ENCODE measurements at places on chromosomes 16 and 17. TPM values are rescaled to one million over a fixed set of nuclear protein-coding genes. Genes with fewer than 3 reads are reported as not detected.

Gene MT3
- total RNA-seq = not detected

- DNase-seq = no peak
- no peak overlapping the region for H3K4me3 ChIP-seq
- H3K27me3 ChIP-seq = peaks cover 7% of the 10 kb centered on the region
These were observed 154.4 kb downstream of the ABCC12 start for GRCh38 chr16:48001324-48001895.

GRCh38 chr16:83587201-83587600 lies 220.6 kb upstream of the HSBP1 start:
- peaks cover 7% of the 10 kb centered on the region for H3K27me3 ChIP-seq
- H3K4me1 ChIP-seq = no peaks in the 10 kb centered on the region
- no peak overlapping the region for H3K27ac ChIP-seq
- no peaks in the 10 kb centered on the region for H3K36me3 ChIP-seq

- no peak overlapping the region for H3K4me3 ChIP-seq
- H3K36me3 ChIP-seq = peaks cover 3% of the 10 kb centered on the region
- no peak for DNase-seq
- H3K4me1 ChIP-seq = no peaks in the 10 kb centered on the region
These were observed 35.3 kb downstream of the B9D1 start for GRCh38 chr17:19327031-19327783.

DNA sequence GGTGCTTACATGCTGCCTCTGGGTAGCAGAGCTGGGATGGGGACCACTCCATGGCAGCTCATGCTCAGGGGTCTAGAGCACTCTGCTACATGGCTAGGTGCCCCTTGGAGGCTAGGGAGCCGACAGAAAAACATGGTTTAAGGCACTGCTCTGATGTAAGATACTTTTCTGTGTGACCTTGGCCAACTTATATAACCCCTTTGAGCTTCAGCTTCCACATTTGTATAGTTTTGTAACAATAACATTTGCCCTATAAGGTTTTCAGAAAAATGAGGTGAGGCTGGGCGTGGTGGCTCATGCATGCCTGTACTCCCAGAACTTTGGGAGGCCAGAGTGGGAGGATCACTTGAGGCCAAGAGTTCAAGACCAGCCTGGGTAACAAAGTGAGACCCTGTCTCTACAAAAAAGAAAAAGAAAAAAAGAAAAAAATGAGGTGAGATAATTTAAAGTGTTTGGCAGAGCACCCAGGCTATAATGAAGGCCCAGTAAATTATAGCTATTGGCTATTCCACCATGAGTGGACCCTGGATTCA lies 3.2 kb downstream of the CES4A start:
- H3K4me3 ChIP-seq = no peak overlapping the region
- H3K36me3 ChIP-seq = no peaks in the 10 kb centered on the region
- H3K4me1 ChIP-seq = peaks cover 4% of the 10 kb centered on the region
- H3K27ac ChIP-seq = peak overlapping the region; percentile 21
- no peak for DNase-seq

GRCh38 chr17:56230660-56231059 lies 77.4 kb downstream of the ANKFN1 start:
- no peaks in the 10 kb centered on the region for H3K4me1 ChIP-seq
- H3K27me3 ChIP-seq = no peaks in the 10 kb centered on the region
- H3K36me3 ChIP-seq = no peaks in the 10 kb centered on the region
- no peak for DNase-seq

GRCh38 chr17:37844158-37844976 lies 79.8 kb upstream of the TBC1D3K start:
- H3K4me1 ChIP-seq = peaks cover 7% of the 10 kb centered on the region
- peaks cover 56% of the 10 kb centered on the region for H3K27me3 ChIP-seq
- DNase-seq = peak; percentile 29
- H3K27ac ChIP-seq = no peak overlapping the region
- peak overlapping the region; percentile 58 for H3K4me3 ChIP-seq

- no peak overlapping the region for H3K27ac ChIP-seq
- no peak overlapping the region for H3K4me3 ChIP-seq
- peaks cover 6% of the 10 kb centered on the region for H3K4me1 ChIP-seq
These were observed 407.3 kb downstream of the XYLT1 start for GRCh38 chr16:17063201-17064139.

Gene MRTFB
- 21.6 TPM for total RNA-seq

DNA sequence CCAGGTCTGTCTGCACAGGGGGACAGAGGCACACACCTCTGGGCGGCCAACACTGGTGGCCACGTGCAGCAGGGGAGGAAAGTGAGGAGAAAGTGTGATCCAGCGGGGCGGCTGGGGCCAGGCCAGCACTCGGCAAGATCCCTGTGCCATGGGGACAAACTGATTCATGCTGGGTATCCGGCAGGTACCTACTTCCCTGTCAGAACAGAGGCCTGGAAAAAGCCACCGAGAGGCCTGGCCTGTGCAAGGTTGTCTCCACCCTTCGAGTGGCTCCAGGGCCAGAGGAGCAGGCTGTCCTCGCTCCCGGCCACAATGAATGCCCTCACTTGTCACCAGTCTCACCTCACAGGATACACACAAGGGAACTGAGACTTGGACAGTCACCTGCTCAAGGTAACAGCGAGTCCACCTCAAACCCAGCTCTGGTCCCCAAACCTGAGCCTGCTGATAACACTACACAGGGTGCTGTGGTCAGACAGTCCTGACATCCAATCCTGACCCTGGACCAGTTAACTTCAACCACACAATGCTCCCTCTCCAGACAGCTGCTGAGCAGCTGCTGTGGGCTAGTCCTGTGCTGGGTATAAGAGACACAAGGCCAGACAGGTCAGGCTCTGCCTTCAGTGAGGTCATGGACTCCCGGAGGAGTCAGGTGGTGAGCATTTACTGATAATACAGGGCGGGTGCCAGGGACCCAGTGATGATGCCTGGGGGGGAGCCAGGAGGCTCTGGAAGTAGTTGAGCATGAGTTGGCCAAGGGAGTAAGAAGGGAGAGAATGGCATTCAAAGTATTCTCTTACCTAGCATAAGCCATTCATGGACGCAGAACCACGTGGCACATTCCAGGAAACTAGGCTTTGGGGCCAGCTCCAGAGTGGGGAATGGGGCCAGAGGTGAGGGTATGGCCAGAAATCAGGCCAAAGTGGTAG lies 53.0 kb downstream of the VAC14 start:
- peak overlapping the region; percentile 37 for H3K27ac ChIP-seq
- peaks cover 6% of the 10 kb centered on the region for H3K36me3 ChIP-seq
- H3K4me3 ChIP-seq = no peak overlapping the region
- no peaks in the 10 kb centered on the region for H3K27me3 ChIP-seq
- no peak for DNase-seq
- H3K4me1 ChIP-seq = peaks cover 20% of the 10 kb centered on the region

- no peak for DNase-seq
- no peaks in the 10 kb centered on the region for H3K36me3 ChIP-seq
- no peak overlapping the region for H3K4me3 ChIP-seq
- no peaks in the 10 kb centered on the region for H3K4me1 ChIP-seq
These were observed 380.2 kb upstream of the SALL1 start for GRCh38 chr16:51531271-51531670.

Gene PRSS36
- 0.47 TPM for total RNA-seq

Gene ADAD2
- total RNA-seq = not detected

- H3K36me3 ChIP-seq = no peaks in the 10 kb centered on the region
- DNase-seq = no peak
- H3K27me3 ChIP-seq = peaks cover 76% of the 10 kb centered on the region
- no peak overlapping the region for H3K4me3 ChIP-seq
- H3K4me1 ChIP-seq = no peaks in the 10 kb centered on the region
These were observed 113.4 kb downstream of the ENGASE start for GRCh38 chr17:79188048-79188447.

Gene ST6GALNAC2
- total RNA-seq = 0.68 TPM

DNA sequence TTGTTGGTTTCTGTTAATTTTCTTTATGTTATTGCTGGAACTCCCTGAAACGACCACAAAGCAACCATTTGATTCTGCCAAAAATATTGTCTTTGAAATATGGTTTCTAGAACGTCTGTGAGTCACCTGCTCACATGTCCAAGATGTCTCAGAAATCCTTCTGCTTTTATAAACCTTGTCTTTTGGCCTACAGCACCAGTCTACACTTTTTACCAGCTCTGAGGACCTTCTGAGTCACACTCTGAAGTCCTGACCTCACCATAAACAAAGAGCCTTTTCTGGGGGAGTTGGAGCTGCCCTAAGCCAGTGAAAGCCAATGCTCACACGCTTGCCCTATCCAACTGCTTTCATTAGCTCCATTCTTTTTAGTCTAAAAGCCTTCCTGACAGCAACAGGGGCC lies 55.5 kb downstream of the GRIN2A start:
- no peak for DNase-seq
- peaks cover 24% of the 10 kb centered on the region for H3K27me3 ChIP-seq

DNA sequence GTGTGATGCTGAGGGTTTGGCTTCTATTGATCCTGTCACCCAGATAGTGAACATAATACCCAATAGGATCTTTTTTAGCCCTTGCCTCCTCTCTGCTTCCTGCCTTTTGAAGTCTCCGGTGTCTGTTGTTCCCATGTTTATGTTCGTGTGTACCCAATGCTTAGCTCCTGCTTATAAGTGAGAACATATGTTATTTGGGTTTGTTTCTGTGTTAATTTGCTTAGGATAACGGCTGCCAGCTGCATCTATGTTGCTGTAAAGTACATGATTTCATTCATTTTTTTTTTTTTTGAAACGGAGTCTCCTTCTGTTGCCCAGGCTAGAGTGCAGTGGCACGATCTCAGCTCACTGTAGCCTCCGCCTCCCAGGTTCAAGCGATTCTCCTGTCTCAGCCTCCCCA lies 23.0 kb downstream of the DUS2 start:
- no peak for DNase-seq
- H3K4me1 ChIP-seq = peaks cover 6% of the 10 kb centered on the region

DNA sequence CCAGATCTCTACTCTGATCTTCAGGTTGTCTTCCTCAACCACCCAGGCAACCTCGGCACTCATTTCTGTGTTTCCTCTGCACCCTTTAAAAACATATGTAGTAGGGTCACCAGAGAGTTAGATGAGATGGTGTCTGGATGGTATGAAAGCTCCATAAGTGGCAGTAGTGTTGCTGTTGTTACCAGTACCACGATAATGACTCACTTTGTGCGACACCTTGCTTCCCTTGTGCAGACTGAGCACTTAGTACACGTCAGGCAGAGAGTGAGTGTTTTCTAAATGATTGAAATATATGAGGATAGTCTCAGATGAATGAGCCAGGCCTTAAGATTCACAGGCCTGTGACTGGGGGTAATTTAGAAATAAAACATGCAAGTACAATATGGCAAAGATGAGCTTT lies 188.7 kb downstream of the MAF start:
- DNase-seq = no peak
- no peak overlapping the region for H3K4me3 ChIP-seq
- H3K27ac ChIP-seq = peak overlapping the region; percentile 32
- peaks cover 35% of the 10 kb centered on the region for H3K4me1 ChIP-seq
- H3K27me3 ChIP-seq = peaks cover 5% of the 10 kb centered on the region

Gene LRRC37A
- 11.4 TPM for total RNA-seq

Gene PLD6
- 13.2 TPM for total RNA-seq

DNA sequence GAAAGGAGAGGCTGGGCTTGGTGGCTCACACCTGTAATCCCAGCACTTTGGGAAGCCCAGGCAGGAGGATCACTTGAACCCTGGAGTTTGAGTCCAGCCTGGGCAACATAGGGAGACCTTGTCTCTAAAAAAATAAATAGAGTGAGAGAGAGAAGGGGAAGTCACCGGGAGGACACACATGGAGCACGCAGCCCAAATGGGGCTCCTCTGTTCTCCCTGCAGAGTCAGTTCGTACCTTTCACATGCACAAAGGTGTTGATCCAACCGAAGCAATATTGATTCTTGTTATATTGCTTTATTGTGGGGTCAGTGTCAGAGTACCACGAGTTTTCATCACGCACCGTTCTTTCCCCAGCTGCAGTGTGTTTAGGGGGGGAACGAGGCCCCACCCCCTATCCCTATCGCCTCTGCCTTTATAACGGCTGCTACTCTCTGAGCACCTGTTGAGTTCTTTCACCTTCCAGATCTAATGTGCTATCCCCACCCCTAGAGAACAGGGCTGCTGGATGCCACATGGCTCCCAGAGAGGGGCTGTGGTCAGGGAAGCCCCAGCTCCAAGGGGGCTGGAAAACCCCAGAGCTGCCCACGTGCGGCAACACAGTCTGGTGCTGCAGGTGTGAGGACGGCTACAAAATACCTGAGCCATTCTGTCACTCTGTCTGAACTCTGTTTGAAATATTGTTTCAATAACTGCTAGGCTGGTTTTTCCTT lies 1.0 kb upstream of the TMEM235 start:
- DNase-seq = no peak
- H3K27ac ChIP-seq = peak overlapping the region; percentile 53
- peaks cover 3% of the 10 kb centered on the region for H3K36me3 ChIP-seq
- H3K27me3 ChIP-seq = peaks cover 35% of the 10 kb centered on the region

Gene NUPR1
- 0.13 TPM for total RNA-seq

Gene TOM1L1
- 1.1 TPM for total RNA-seq

Gene WNT3
- total RNA-seq = not detected

DNA sequence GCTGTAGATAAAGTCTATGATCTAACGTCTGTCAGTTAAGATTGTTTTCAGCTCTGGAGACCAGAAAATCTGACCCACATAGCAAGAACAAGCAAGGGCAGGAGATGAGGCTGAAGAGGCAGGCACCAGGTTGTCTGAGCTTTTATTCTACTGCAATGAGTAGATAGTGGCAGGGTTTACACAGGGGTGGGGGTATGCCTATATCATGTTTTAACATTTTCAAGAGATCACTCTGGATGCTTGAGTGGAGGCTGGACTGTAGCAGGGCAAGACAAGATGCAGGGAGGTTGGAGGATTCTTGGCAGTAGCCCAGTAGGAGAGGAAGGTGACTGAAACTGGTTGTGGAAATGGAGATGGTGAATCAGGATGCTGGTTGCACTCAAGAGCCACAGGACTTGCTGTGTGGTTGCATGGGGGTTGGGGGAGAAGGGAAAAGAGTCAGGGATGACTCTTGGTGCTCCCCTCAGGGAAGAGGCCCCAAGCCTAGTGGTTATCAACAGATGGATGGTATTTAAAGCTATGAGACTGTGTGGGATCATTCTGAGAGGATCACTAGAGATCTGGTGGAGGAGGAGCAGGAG lies 143.1 kb upstream of the KCNJ18 start:
- H3K27me3 ChIP-seq = peaks cover 11% of the 10 kb centered on the region
- H3K4me3 ChIP-seq = peak overlapping the region; percentile 86
- H3K27ac ChIP-seq = peak overlapping the region; percentile 74
- DNase-seq = no peak

All from T-helper 17 cell (primary cell).